Stimulated activated CD8-positive, alpha-beta memory T cell treated with anti-CD3 and anti-CD28 coated beads, Interleukin-12 subunit alpha, Interleukin-12 subunit beta, amount 100 ng/mL, for 4 hours (primary cell): ENCODE measurements at places on chromosomes 2 and 18.

GRCh38 chr2:21256006-21256405 is 132.2 kb downstream of the TDRD15 start:
- DNase-seq = no peak

DNA sequence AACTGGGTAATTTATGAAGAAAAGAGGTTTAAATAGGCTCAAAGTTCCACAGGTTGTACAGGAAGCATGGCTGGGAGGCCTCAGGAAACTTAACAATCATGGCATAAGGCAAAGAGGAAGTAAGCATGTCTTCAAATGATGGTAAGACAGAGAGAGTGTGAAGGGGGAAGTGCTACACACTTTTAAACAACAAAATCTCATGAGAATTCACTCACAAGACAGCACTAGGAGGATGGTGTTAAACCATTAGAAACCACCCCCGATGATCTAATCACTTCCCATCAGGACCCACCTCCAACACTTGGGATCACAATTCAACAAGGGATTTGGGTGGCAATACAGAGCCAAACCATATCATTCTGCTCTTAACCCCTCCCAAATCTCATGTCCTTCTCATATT is 34.9 kb downstream of the CFAP210 start:
- no peak for DNase-seq

- no peak for DNase-seq
Observed at GRCh38 chr2:161976917-161977316, 97.1 kb downstream of the DPP4 start.

DNA sequence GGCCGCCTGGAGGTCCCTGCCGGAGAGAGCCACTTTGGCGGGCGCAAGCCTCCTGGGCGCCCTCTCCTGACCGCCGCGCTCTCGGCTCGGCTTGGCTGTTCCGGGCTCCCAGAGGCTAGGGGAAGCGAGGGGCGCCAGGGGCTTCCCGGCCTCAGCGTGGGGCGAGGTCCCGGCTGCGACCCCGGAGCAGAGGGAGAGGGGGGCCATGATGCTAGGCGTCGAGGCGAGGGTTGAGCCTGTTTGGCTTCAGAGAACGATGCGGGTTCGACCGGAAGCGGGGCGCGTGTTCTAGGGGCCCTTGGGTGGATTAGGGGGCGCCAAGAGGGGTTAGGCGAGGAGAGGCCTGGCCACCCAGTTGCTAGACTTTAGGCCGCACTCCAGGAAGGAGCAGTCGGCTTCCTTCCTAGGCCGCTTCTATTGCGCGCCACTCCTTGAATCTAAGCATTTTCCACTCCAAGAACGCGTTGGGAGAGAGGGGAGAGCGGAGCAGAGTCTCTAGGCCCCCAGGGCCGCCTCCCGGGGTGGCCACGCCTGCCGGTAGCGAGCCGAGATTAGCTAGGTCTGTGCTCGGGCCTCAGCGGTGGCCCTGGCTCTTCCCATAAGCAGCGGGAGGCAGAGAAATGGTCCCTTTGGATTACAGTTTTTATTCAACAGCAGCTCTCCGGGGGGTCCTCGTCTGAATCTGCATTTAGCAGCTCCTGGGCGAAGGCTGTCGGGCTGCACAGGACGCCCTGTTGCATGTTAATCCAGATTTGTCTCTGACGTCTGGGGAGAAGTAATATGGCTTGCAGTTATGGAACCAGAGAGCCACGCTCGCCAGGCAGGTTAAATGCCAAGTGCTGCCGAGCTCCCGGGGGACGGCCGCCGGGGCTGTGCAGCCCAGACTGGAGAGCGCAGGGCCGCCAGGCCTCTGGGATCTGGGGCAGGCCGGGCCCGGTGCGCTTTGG is 11.3 kb downstream of the MEIS1 start:
- DNase-seq = no peak

DNA sequence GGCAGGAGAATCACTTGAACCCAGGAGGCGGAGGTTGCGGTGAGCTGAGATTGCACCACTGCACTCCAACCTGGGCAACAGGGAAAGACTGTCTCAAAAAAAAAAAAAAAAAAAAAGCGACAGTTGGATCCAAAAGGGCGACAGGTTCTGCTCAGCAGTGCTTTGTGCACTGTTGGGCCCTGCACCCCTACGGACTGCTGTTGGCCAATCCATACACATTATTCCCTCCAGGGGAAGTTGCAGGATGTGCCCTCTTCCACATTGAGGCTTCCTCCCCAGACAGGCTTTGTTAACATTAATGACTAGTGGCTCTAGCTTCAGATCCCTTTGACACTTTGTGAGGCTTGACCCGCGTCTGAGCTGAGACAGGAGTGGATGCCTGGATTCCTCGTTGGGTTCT is 9.4 kb downstream of the NT5DC4 start:
- DNase-seq = no peak

- no peak for DNase-seq
Observed at GRCh38 chr2:192645811-192646598, 451.3 kb upstream of the TMEFF2 start.
